Naive thymus-derived CD4-positive, alpha-beta T cell (primary cell): ENCODE measurements at places on chromosomes 7 and 10.

GRCh38 chr10:23693501-23693901, 254.6 kb downstream of the OTUD1 start:
- H3K36me3 ChIP-seq = no peaks in the 10 kb centered on the region
- peaks cover under 1% of the 10 kb centered on the region for H3K27me3 ChIP-seq
- H3K4me1 ChIP-seq = no peaks in the 10 kb centered on the region

DNA sequence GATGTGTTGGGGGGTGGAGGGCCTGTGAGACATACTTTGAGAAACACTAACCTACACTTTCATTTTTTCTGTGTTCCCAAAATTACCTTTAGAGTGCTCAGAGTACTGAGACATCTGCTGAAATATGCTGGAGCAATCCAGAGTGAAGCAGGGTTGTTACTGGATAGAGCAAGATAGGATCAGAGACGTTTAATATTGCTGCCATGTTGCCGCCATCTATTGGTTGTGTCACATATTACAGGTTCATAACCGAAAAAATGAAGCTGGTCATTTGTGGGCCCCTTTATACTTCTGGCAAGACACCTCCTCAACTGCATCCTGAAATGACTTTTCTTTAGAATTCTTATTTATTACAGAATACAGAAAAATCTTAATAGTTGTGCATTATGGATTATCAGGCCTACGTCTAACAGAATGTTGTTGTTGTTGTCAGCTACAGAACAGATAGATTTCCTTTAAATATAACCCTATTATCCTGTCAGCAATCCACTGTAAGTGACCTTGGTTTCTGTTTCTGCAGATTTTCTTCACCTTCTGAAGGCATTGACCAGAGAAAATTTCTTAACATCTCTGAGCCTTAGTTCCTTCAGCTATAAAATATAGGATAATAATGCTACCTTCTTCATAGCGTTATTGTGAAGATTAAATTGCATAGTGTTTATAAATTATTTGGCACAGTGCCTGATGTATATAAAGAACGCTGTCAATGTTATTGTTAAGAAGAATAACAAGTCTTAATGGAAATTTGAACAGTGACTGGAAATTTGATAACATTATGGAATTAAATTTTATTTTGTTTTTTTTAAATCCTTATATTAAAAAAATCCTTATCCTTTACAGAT, 16.2 kb upstream of the DLD start:
- no peaks in the 10 kb centered on the region for H3K27me3 ChIP-seq
- no peaks in the 10 kb centered on the region for H3K36me3 ChIP-seq
- DNase-seq = peak; percentile 45
- peak overlapping the region; percentile 42 for H3K27ac ChIP-seq
- no peak overlapping the region for H3K4me3 ChIP-seq

DNA sequence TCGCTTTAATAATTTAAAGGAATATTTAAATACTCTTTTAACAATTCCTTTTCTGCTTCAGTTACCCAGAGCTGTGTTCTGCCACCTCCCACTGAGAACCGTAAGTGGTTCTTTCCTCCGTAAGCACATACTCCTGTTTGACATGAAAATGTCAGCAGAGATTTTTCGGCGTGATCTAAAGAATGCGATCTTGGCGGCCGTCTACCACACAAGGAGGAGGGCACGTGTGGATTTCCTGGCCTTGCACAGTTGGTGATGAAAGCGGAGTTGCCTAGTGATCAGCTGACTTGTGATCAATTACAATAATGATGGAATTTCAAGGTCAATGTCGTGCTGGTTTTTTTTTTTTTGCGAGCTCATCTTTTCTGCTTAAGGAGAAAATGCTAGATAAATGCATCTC, 35.6 kb upstream of the INSIG1 start:
- no peak overlapping the region for H3K27ac ChIP-seq
- no peak for DNase-seq
- no peaks in the 10 kb centered on the region for H3K36me3 ChIP-seq
- no peaks in the 10 kb centered on the region for H3K4me1 ChIP-seq

DNA sequence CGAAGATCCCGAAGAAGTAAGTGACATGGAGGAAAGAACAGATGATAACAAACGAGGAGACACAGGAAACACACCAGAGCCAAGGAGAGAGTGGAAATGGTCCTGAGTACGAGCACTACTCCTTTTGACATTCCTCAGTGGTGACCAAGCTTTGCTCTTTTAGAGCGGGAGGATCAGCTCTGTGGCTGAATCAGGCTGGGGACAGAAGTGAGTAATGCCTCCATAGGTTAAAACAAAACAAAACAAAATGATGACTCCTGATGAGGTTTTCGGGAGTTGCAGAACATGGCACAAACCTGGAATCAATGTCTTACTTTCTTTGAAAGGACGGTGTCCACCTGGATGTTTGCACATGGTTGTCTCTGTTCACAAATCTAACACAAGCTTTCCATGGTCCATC, 30.3 kb upstream of the TCF7L2 start:
- no peak overlapping the region for H3K4me3 ChIP-seq
- no peak for DNase-seq
- no peaks in the 10 kb centered on the region for H3K36me3 ChIP-seq
- H3K27me3 ChIP-seq = no peaks in the 10 kb centered on the region
- no peaks in the 10 kb centered on the region for H3K4me1 ChIP-seq
- no peak overlapping the region for H3K27ac ChIP-seq
